Adrenal gland (tissue), 19 donors: ENCODE measurements at places on chromosomes 4 and X. TPM values are rescaled to one million over a fixed set of nuclear protein-coding genes. Genes with fewer than 3 reads are reported as not detected.

GRCh38 chr4:61068745-61069144, 131.4 kb upstream of the ADGRL3 start:
- no peak for DNase-seq
- no peaks in the 10 kb centered on the region for H3K27me3 ChIP-seq
- H3K4me3 ChIP-seq, result no peak overlapping the region
- no peaks in the 10 kb centered on the region for H3K36me3 ChIP-seq
- no peak overlapping the region for H3K27ac ChIP-seq
- no peaks in the 10 kb centered on the region for H3K4me1 ChIP-seq

- H3K27me3 ChIP-seq, result no peaks in the 10 kb centered on the region
- no peaks in the 10 kb centered on the region for H3K4me1 ChIP-seq
- no peak overlapping the region for H3K4me3 ChIP-seq
- DNase-seq, result no peak
- H3K27ac ChIP-seq, result no peak overlapping the region
Measured at GRCh38 chrX:68508799-68509198, 9.9 kb downstream of the YIPF6 start.

GRCh38 chr4:159150821-159151390, 48.0 kb downstream of the RAPGEF2 start:
- H3K4me3 ChIP-seq, result no peak overlapping the region
- no peaks in the 10 kb centered on the region for H3K4me1 ChIP-seq
- H3K27ac ChIP-seq, result no peak overlapping the region
- DNase-seq, result no peak
- no peaks in the 10 kb centered on the region for H3K27me3 ChIP-seq

- no peaks in the 10 kb centered on the region for H3K36me3 ChIP-seq
- peaks cover 9% of the 10 kb centered on the region for H3K27me3 ChIP-seq
- no peak overlapping the region for H3K4me3 ChIP-seq
- DNase-seq, result no peak
- H3K4me1 ChIP-seq, result no peaks in the 10 kb centered on the region
Measured at GRCh38 chrX:30060718-30061117, 154.6 kb upstream of the MAGEB2 start.

DNA sequence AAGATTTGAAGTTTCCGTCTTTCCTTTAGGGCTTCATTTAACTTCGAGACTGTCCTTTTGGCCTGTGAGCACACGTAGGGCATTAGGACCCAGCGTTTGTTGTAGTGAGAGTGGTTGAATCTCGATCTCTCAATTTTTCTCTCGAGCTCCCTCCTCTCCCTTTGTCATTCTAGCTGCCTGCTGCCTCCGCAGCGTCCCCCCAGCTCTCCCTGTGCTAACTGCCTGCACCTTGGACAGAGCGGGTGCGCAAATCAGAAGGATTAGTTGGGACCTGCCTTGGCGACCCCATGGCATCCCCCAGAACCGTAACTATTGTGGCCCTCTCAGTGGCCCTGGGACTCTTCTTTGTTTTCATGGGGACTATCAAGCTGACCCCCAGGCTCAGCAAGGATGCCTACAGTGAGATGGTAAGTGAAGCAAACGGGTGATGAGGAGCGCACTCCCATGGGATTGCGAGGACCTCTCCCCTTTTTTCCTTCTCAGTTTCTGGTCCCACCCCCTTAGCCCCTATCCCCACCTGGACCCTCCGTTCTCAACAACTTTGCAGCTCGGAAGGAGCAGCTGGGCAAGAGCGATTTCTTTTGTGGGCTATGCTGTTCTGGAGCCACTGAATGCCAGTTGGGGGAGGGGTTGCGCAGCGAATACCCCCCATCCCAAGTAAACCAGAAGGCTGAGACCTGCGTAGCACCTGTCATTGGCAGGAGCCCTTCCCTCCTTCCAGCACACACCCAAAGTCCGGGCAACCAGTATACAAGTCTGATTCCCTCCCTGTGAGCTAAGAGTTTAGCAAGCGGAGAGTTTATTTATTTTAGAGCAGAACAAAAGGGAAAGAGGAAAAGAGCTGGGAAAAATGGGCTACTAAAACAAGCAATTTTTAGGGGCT, at the start of gene TMEM35A:
TMEM35A (plus strand) TSS at position 164 of the 883 bp plus-strand sequence; CDS start at position 288, 124 bp downstream.
- no peak for DNase-seq
- H3K4me3 ChIP-seq, result peak within 1 kb of the TSS; percentile 23
- H3K4me1 ChIP-seq, result no peaks in the 10 kb centered on the region
- peaks cover 13% of the 10 kb centered on the region for H3K27me3 ChIP-seq

DNA sequence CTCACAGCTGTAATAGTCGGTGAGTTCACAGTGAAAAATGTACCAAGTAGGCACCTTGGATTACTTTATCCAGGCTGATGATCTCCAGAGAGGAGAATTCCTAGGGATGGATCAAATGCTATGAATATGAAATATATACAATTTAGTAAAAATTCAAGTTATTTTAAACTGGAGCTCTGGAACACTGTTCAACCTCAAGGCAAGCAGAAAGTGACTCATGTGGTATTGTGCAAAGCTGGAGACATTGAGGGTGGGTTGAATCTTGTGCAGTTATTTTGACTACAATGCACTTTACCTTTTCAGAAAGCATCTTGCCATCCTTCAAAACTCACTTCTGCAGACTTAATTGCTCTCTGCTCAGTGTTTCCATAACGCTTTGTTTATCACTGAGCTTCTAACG, 43.4 kb downstream of the OSTC start:
- no peak overlapping the region for H3K4me3 ChIP-seq
- no peaks in the 10 kb centered on the region for H3K4me1 ChIP-seq
- no peak overlapping the region for H3K27ac ChIP-seq
- H3K27me3 ChIP-seq, result no peaks in the 10 kb centered on the region
- H3K36me3 ChIP-seq, result no peaks in the 10 kb centered on the region

DNA sequence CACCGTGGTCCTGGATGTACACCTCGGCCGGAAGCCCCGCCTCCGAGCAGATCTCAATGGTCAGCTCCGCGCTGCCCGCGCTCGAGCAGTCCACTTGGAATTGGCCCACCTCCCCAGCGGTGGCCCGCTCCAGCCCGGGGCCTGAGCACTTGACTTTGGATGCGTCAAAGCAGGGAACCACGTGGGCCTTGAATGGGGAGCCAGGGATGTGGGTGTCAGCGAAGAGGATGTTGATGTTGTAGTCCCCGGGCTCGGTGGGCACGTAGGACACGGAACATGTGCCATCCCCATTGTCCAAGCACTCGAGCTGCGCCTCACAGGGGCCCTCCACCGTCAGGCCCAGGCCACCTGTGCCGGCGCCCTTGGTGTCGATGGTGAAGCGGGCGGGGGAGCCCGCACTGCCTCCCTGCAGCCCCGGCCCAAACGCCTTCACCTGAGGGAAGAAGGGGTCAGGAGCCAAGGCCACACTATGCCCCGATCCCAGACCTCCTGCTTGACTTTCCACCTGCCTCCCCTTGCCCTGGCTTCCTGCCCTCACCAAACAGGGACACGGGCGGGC, 14.2 kb downstream of the FLNA start:
- no peak for DNase-seq
- H3K4me1 ChIP-seq, result no peaks in the 10 kb centered on the region
- H3K27me3 ChIP-seq, result no peaks in the 10 kb centered on the region
- no peak overlapping the region for H3K27ac ChIP-seq

DNA sequence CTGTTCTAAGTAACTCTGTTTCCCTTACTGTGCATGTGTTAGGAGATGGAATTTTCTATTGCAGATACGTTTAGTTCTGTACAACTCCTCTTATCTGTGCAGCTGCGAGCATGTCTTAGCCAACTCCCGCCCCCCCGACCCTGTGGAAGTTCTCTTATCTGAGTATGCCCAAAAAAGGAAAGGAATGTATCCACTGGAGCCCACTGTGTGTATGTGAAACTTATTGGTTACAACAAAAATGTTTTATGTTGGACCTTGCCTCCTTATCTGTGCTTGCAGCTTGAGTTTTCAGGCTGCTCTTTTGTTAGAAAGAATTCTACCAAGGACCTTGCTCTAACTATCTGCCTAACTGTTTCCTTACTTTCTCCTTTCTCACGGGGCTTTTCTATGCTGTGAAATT, 24.2 kb upstream of the DCAF8L2 start:
- H3K27ac ChIP-seq, result no peak overlapping the region
- H3K4me1 ChIP-seq, result no peaks in the 10 kb centered on the region
- no peaks in the 10 kb centered on the region for H3K36me3 ChIP-seq

- peak overlapping the region; percentile 63 for H3K4me3 ChIP-seq
- DNase-seq, result no peak
- peaks cover 38% of the 10 kb centered on the region for H3K27me3 ChIP-seq
- H3K36me3 ChIP-seq, result no peaks in the 10 kb centered on the region
- H3K4me1 ChIP-seq, result peaks cover 25% of the 10 kb centered on the region
Measured at GRCh38 chr4:42399393-42399792, 2.1 kb downstream of the SHISA3 start.

GRCh38 chr4:80049402-80049801, 23.6 kb downstream of the ANTXR2 start:
- H3K4me3 ChIP-seq, result no peak overlapping the region
- peaks cover 7% of the 10 kb centered on the region for H3K36me3 ChIP-seq
- H3K27me3 ChIP-seq, result no peaks in the 10 kb centered on the region

DNA sequence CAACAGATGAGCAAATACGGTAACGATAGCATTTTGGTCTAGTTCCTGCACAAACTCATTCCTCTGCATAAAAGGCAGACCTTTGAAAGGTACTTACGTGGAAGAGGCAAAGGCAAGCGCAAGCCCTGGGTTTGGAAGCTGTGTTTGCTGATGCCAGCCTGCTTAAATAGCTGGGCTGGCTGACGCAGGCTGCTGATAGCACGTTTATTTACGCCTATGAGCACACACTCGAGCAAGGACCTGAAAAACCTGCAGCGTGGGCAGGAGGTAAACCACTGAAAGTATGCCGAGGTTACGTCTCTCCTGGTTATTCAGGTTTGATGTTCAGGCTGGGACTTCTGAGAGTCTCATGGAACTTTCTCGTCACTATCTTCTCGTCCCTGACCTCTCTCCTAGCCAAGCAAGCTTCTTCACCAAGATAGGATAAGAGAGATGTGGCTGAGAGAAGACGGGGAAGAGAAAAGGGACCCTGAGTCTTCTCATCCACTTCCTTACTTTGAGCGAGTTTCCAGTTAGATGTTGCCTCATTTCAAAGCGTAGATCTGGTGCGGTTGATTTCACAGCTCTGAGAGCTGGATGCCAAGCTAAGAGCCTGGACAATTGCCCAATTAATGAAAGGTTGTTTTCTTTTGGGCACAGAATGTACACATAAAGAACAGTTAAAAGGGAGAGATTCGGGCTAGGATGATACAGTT, at the start of gene HOPX:
HOPX (minus strand) TSS at position 139 of the 695 bp plus-strand sequence. CDS start 23,480 bp downstream, outside the sequence.
- no peaks in the 10 kb centered on the region for H3K36me3 ChIP-seq
- no peaks in the 10 kb centered on the region for H3K4me1 ChIP-seq
- H3K4me3 ChIP-seq, result no peak within 1 kb of the TSS
- peak; percentile 33 for DNase-seq

DNA sequence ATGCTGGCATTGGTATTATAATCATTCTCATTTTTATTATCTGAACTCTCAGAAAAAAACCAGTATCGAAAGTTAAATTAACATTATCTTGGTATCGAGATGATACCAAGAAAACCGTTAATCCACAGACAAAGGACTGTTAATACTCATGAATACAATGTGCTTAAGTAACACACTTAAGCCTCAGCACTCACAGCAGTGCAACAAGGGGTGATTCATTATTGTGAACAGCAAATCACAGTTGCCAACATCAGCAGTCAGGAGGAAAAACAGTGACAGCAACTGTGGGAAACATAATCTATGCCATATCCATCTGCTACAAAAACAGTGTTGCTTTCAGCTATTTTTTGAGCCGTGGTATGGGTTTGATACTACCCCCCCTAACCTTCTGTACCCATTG, 210.9 kb upstream of the ATOH1 start:
- H3K4me3 ChIP-seq, result no peak overlapping the region
- H3K27me3 ChIP-seq, result no peaks in the 10 kb centered on the region
- DNase-seq, result no peak
- H3K27ac ChIP-seq, result no peak overlapping the region

- no peaks in the 10 kb centered on the region for H3K36me3 ChIP-seq
- H3K27me3 ChIP-seq, result peaks cover 5% of the 10 kb centered on the region
- DNase-seq, result no peak
- no peaks in the 10 kb centered on the region for H3K4me1 ChIP-seq
- H3K27ac ChIP-seq, result no peak overlapping the region
- H3K4me3 ChIP-seq, result no peak overlapping the region
Measured at GRCh38 chrX:14942341-14942740, 69.1 kb downstream of the MOSPD2 start.

DNA sequence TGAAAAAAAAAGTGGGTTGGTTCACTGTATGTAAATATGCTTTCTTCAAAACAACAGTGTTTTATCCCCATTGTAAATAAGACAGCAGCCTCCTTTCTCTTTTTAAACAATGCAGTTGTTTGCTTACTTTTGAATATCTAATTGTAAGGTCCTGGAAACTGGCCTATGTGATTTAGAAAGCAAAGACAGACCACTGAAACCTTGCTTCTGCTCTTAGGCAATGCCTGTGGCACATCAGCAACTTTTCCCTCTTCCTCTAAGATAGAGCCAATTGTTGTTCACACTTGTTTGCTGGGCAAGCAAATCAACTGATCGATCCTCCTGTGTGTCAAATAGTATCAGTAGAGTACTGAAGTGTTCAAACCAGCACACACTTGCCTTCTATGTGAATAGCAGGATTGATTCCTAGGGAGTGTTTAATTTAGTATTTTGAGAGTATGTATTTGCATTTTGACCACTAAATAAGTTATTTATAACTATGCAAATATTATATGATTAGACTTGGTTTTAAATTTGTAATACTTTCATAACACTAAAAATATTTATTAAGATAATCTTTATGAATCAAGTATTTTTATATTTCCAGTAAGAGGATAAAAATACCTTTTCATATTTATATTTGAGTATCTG, 55.4 kb upstream of the GRPR start:
- no peaks in the 10 kb centered on the region for H3K4me1 ChIP-seq
- H3K27me3 ChIP-seq, result no peaks in the 10 kb centered on the region
- no peak overlapping the region for H3K27ac ChIP-seq
- no peaks in the 10 kb centered on the region for H3K36me3 ChIP-seq
- H3K4me3 ChIP-seq, result no peak overlapping the region

- DNase-seq, result no peak
- H3K27ac ChIP-seq, result no peak overlapping the region
- peaks cover 2% of the 10 kb centered on the region for H3K4me1 ChIP-seq
- no peak overlapping the region for H3K4me3 ChIP-seq
Measured at GRCh38 chr4:158255727-158256324, 45.5 kb downstream of the TMEM144 start.

The ZRSR2 gene
- 9.7 TPM for total RNA-seq

The RPA4 gene
- 2.0 TPM for total RNA-seq

The HMX1 gene
- not detected for total RNA-seq

The BMPR1B gene
- total RNA-seq, result 7.4 TPM

The NAA11 gene
- total RNA-seq, result not detected

The TMPRSS11B gene
- not detected for total RNA-seq

The NDNF gene
- 3.6 TPM for total RNA-seq

The PAGE2B gene
- not detected for total RNA-seq

The FHDC1 gene
- 0.18 TPM for total RNA-seq

The ITM2A gene
- total RNA-seq, result 6.8 TPM

The APELA gene
- not detected for total RNA-seq

The STATH gene
- total RNA-seq, result not detected
